Lung (tissue), 17 donors: ENCODE measurements at places on chromosomes 5 and 9. TPM values are rescaled to one million over a fixed set of nuclear protein-coding genes. Genes with fewer than 3 reads are reported as not detected.

DNA sequence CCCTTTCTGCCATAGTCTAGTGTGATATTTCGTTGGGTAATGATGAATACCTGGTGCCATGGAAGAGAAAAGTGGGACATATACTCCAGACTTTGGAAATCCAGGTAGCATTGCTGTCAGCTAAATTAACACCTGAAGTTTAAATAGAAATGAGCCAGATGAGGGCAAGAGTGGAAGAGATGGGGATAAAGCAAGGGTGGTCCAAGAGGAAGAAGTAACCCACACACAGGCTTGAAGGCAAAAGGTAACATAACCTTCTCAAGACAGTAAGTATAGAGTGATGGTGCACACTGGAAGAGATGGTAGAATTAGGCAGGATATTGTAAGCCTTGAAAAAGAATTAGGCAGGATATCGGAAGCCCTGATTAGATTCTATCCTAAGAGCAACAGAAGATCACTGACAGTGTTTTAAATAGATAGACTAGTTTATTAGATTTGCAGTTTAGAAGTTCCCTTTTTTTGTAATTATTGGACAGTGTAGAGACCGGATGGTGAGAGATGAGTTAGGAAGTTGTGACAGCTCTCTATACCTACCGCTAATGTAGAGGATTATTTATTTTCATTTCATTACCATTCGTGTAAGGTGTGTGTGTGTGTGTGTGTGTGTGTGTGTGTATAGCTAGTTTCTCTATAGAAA is 16.8 kb downstream of the ANXA1 start:
- H3K36me3 ChIP-seq: no peaks in the 10 kb centered on the region
- no peak for DNase-seq
- no peak overlapping the region for H3K27ac ChIP-seq
- H3K4me3 ChIP-seq: no peak overlapping the region
- H3K27me3 ChIP-seq: no peaks in the 10 kb centered on the region

DNA sequence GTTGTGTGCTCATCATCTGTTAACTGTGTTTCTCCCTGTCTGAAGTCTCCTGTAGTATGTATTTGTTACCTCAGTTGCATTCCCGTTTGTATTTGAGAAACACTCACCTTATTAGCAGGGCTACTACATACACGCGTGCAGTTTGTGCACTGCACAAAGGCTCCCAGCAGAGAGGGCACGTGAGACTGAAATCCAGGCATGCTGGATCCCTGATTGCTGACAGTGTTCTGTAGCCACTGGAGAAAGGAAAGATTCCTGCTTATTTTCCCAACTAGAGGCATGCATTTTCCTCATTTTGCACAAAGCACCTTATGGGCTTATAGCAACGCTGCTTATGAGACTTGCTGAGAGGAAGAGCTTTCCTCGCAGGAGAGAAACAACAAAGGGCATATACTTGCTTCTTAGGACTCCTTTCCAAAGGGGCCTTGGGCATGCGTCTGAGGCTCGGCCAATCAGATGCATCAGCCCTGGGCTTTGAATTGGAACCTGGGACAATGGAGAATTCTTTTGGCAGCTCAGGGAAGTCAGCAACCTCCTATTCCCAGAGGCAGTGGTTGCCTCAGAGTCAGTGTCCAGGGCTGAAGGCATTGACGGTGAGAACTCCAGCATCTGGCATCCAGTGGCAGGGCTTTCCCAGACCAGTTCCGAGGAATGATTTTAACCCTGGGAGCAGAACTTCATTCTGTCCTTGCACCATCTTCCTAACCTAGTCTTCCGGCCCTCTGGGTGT is 9.9 kb upstream of the MEGF10 start:
- no peaks in the 10 kb centered on the region for H3K36me3 ChIP-seq
- DNase-seq: peak; percentile 13
- H3K4me3 ChIP-seq: no peak overlapping the region
- H3K27ac ChIP-seq: no peak overlapping the region
- H3K4me1 ChIP-seq: no peaks in the 10 kb centered on the region
- no peaks in the 10 kb centered on the region for H3K27me3 ChIP-seq

DNA sequence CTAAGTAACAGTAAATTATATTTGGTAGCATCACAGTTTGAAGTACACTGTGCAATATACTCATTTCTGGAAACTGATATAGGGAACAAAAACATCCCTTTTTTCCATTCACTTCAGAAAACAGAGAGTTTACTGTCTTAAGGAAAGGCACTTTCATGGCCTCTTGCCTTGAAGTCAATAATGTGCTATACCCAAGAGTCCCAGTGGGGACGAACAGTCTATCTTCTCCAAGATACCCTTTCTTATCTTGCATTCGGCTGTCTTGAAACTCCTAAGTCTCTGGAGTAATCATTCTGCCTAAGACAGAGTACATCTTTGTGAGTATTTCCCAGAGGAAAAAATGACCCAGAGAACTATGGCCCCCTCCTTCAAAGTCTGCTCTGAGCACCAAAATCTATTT is 107.1 kb downstream of the SLC1A3 start:
- H3K4me1 ChIP-seq: no peaks in the 10 kb centered on the region
- no peak overlapping the region for H3K4me3 ChIP-seq
- no peak for DNase-seq
- no peak overlapping the region for H3K27ac ChIP-seq
- no peaks in the 10 kb centered on the region for H3K27me3 ChIP-seq
- H3K36me3 ChIP-seq: no peaks in the 10 kb centered on the region

Gene GHR
- 23.8 TPM for total RNA-seq

GRCh38 chr9:91773156-91773555 is 176.9 kb downstream of the ROR2 start:
- no peak overlapping the region for H3K4me3 ChIP-seq
- H3K27ac ChIP-seq: no peak overlapping the region
- H3K4me1 ChIP-seq: peaks cover 20% of the 10 kb centered on the region
- no peaks in the 10 kb centered on the region for H3K27me3 ChIP-seq
- DNase-seq: no peak
- H3K36me3 ChIP-seq: no peaks in the 10 kb centered on the region

Gene ZNF883
- 2.2 TPM for total RNA-seq

Gene FBXL7
- 15.5 TPM for total RNA-seq

- H3K27ac ChIP-seq: no peak overlapping the region
- no peak overlapping the region for H3K4me3 ChIP-seq
- DNase-seq: no peak
- H3K4me1 ChIP-seq: no peaks in the 10 kb centered on the region
- no peaks in the 10 kb centered on the region for H3K27me3 ChIP-seq
Observed at GRCh38 chr5:87260604-87261192, 7.0 kb upstream of the RASA1 start.
